ENCODE measurements at places on chromosomes 2 and 18.

DNA sequence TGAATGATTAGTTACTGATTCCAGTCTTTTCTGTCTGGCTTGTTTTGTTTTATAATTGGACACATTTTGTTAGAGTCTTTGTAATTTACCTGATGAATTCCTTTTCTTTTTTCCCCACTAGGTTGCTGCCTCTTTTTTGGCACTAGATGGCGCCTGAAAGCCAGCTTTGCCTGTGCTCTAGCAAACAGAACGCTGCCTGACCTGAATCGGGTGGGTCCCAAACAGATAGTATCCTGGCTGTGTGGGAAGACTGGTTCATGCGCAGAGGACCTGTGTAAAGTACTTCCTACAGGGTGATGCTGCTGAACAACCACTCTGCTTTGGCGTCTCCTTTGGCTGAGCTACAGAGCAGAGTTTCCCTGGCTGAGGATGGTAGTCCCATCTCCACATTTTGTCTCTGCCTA lies 288.2 kb downstream of the IKZF2 start:
- DNase-seq = peak; percentile 59

DNA sequence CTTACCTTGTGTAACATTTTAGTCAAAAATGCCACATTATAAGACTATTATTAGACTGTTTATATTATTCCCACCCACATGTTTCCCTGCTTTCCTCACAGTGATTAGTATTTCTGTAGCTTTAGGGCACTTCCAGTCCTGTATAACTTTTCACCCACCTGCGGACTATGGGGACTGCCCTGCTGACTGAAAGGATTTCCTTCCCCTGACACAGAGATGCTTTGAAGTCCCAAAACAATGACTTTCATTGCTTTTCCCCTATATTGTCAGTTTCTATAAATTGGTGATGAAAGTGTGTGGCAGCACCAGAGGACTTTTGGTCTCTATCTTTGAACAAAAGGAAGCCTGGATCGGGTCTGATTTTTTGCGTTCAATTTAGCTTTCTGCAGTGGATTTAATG lies 59.0 kb upstream of the OTX1 start:
- no peak for DNase-seq

- DNase-seq = no peak
These were observed 7.2 kb downstream of the SLC66A2 start for GRCh38 chr18:79944126-79944731.

DNA sequence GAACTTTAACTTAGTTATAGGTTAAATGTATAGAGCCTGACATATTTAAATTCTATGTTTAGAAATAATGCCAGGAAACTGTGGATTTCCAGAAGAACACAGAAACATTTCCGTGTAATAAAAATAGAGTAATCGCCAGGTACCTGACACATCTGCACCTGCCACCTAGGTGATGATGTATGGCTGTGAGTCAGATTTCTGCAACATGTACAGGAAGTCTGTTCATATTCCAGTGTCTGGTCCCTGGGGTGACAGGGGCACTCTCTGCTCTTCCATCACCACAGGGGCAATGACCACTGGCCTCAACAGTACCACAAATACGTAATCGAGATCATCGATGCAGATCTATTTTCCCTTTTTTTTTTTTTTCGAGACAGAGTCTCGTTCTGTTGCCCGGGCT lies 101.1 kb upstream of the LPIN2 start:
- DNase-seq = no peak

GRCh38 chr2:75089471-75089870 lies 109.8 kb downstream of the TACR1 start:
- no peak for DNase-seq

- DNase-seq = no peak
These were observed 524.2 kb downstream of the TRIB2 start for GRCh38 chr2:13240789-13241487.
